ENCODE measurements at places on chromosomes 5 and 9. TPM values are rescaled to one million over a fixed set of nuclear protein-coding genes. Genes with fewer than 3 reads are reported as not detected.

DNA sequence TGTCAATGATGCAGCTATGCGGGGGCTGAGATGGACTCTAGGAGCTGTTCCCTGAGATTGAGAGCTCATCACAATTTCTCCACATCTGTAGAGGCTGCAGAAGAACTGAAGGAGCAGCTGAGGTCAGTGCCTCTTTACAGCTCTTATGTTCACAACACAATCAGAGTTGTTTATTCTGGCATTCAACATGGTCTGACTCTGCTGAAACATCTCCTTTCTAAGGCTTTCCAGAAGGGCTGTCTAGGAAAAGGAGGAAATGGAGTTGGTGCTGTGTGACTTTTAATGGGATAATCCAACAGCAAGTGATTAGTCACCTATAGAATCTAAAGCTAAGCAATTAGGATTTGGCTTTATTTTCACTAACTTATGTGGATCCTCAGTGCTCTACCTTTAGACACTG is 6.0 kb downstream of the POU5F2 start:
- no peak for DNase-seq

- DNase-seq = no peak
Observed at GRCh38 chr9:26856413-26857032, 36.1 kb downstream of the CAAP1 start.

GRCh38 chr9:96222132-96222531 is 79.8 kb downstream of the HSD17B3 start:
- DNase-seq = no peak

- no peak for DNase-seq
Observed at GRCh38 chr5:167940911-167941310, 350.5 kb upstream of the WWC1 start.

DNA sequence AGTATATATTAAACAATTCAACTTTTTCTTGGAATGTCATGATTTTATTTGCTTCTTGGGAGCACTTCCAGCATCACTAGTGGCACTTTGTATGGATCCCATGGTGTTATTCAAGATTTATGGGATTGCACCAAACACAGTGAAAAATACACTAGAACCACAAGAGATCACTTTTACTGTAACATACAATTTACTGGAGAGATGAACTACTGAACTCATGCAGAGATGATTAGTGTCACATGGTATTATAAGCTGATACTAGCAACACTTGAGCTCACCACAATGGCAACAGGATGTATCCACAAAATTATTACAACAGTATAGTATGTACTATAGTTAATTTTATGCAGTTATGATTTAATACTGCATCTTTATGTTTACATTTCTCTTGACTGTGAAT is 16.3 kb upstream of the SLC36A2 start:
- DNase-seq = no peak

GRCh38 chr9:78278177-78278777 is 18.6 kb upstream of the PSAT1 start:
- DNase-seq = no peak

DNA sequence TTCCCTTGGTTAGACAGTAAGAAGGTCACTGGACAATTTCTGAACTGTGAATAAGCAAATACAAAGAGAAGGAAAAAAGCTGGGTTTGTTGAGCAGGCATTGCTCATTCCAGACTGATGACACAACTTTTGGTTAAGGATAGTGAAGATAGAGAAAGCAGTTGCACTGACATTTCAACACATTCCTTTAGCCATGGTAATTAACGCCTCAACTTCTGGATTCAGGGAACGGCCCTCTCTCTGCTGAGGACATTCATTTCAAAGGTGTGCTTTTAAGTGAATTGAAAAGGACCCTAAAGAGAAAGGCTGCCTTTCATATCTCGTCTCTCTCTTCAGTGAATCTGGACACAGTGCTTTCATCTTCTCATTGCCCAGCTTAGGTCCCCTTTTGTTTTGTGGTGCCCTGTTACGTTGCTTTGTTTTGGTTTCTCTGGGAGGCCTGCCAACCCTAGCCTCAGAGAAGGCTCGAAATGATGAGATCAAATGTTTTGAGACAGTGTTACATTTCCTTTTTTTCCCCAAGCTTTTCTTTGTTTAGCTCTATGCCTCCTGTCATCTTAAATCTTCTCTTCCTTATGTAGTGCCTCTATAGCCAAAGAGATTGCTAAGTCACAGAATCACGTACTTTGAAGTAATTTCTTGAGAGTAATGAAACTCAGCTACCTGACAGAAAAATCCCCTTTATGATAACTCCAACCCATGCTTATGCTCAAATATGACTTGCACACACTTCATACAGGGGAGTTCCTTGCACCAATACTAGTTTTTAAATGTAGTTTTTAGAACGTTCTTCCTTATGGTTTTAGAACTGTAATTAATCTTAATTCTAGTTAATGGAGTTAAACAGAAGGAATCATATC is 94.4 kb upstream of the IFNE start:
- DNase-seq = no peak

GRCh38 chr5:137142346-137142745 is 356.8 kb downstream of the SPOCK1 start:
- DNase-seq = no peak

DNA sequence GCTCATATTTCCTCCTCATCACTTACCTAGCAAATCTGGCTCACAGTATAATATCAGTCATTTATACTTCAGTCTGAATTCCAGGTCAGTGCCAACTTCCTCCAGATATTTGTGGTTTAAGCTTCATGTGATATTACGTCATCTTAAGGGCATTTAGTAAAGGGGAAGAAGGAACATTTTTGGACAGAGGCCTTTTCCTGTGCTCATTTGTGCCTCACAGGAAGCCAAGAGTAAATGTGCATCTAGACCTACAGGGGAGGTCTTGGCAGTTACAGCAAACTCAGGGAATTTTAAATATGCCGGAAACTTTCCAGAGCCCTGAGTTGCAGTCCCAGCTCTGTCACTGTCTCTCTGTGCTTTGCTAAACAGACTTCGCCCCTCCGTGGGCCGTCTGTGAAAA is 12.3 kb upstream of the KCNIP1 start:
- peak; percentile 62 for DNase-seq

DNA sequence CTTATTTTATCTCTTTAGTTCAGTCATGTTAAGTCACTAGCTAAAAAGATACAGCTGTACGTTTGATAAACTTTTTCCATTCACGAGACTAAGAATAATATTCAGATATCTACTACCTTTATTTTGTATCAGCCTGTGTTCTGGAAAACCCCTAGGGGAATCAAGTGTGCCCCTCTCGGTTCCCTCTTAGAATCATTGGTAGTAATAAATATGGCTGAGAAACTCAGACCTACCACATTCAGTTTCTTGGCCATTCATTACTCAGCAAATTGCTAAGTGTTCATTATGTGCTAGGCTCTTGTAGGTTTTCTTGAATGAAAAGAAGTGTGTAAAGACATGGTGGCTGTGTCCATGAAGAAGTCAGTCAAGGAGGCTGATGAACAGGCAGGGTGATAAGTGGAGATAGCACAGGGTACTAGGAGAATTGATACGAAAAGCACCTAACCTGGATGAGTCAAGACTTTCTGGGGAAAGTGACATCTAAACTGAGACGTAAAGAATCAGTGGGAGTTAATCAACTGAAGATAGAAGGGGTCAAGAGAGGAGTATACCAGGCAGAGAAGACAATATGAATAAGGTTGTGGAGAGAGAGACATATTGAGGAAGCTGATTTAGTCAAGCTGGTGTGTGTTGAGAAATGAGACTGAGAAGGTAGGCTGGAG is 86.2 kb downstream of the CSNK1G3 start:
- no peak for DNase-seq

DNA sequence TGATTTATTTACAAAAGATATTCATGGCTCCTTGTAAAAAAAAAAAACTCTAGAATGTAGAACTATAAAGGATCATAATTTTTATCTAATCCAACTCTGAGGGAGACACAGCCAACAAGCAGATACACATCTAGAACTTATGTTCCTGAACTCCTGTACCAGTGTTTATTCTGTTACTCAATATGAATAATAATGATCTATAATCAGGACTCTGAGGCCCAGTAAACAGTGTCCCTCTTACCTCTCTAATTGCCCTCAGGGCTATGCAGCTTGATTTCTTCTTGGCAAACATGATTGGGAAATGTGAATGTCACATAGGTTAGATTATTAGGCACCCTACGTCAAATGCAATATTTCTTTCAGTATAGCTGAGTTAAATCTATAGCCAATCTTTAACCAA is 391.6 kb upstream of the RPS23 start:
- DNase-seq = no peak

DNA sequence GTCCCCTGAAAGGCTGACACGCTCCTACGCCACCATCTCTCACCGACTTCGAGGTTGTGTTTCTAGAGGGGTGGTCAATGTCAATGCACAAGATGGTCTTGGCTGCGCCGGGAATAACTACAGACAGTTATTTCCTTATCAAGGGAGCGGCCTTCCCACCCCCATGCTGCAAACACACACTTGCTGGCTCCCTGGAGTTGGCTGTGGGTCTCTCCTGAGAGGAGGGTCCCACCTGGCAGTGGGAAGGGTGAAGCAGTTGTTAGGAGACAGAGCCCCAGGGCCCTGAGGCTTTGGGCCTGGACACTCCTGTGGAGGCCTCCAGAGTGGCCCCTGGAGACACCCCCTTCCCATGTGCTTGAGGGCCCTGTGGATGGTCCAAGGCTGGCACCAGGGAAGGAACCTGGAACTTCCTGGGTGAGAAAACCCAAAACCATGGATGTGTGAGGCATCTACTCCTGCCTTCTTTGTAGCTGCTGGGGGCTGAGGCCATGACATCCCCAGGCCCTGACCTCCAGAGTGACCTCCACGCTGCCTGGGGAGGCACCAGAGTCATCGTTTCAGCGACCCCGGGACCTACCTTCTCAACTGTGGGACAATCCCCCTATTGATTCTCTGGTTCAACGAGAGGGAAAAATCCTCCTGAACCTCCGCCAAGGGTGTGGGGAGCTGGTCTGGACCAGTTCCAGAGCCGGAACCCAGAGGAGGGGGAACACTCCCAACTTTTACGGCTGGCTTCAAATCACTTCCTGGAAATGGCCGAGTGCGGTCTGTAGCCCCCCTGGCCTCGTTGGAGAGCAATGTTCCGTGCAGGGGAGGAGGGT is 101.1 kb upstream of the COL5A1 start:
- DNase-seq = no peak

GRCh38 chr5:106822851-106823250 is 847.9 kb downstream of the EFNA5 start:
- no peak for DNase-seq

DNA sequence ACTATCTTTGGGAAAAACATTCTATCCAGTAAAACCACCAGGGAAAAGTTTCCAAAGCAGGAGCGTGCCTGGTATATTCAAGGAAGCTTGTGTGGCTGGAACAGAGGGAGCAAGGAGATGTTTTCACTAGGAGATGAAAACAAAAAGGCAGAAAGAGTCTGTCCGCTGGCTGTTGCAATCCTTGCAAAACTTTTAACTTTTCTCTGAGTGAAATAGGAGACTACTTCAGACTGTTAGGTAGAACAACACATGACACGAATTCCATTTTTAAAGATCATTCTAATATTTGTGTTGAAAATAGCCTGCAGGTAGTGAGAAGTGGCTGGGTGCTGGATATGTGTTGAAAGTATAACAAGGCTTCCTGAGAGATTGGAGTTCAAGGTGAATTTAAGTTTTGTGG is 69.5 kb downstream of the PRR16 start:
- no peak for DNase-seq

GRCh38 chr5:18944771-18945170 is 1043.2 kb downstream of the CDH18 start:
- DNase-seq = no peak

DNA sequence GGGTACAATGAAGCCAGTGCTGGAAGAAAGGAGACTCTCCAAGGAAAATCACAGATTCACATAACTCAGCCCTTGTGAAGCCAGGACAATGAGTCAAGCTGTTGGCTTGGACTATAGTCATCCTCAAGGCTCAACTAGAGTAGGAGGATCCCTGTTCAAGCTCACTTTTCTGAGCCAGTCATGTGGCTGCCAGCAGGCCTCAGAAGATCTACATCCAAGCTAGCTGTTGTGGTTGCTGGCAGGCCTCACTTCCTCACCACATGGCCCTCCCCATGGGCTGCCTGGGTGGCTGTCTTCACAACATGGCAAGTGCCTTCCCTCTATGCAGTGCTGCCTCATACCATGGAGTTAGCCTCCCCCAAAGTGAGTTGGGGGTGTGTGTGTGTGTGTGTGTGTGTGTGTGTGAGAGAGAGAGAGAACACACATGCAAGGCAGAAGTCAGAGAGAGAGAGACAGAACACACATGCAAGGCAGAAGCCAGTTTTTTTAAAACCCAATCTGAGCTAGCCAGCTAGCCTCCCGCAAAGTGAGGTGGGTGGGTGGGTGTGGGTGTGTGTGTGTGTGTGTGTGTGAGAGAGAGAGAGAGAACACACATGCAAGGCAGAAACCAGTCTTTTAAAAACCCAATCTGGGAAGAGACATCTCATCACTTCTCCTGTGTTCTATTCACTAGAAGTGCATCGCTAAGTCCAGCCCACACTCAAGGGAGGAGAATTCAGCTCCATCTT is 17.1 kb downstream of the SCAI start:
- DNase-seq = peak; percentile 86

DNA sequence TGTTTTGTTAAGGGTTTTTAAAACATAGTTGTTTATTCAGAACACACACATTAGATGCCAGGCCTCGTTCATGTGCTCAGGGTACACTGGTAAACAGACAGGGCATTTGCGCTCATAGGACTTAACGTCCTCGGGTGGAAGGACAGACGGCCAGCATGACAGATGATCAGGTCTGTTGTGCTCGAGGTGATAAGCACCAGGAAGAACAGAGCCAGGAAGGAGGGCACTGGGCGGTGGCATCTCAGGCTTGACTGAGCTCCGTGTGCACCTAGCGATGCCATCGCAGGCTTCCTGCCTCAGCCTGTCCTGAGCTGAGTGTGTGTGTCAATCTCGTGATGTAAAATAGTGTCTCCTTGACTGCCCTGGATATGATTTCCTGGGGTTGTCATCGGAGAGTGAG is 96.5 kb downstream of the EHMT1 start:
- no peak for DNase-seq

DNA sequence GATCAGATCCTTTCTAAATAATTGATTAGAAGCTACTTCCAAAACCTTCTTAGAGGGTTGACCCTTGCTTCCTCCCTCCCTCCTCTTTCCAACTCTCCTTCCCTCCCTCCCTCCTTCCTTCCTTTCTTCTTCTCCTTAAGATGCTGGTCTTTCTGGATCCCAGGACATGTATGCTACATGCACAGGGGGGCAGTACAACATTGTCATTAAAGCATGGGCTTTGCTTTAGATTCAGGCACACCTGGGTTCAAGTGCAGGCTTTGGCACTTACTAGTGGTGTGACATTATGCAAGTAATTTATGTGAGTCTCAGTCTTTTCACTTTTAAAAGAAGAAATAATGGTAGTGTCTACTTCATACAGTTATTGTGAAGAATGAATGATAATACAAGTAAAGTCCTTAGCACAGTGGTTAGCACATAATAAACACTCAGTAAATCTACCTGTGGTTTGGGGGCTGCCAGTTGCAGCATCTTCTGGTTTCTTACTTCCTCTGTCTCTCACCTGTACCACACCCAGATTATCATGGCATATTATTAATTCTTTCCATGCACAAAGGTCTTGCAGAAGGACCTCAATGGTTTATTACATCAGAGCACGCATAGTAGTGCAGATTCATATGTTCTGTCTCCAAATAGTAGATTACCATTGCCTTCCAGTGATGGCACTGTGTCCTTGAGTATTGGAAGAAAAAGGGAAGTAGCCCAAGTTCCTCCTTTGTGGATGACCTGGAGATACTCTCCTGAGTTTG is 154.1 kb downstream of the ARHGAP26 start:
- no peak for DNase-seq

The CDO1 gene
- polyA plus RNA-seq = 15.4 TPM

The RCL1 gene
- polyA plus RNA-seq = 17.4 TPM

The LMX1B gene
- 0.28 TPM for polyA plus RNA-seq

The SPATA31A3 gene
- not detected for polyA plus RNA-seq

The GRXCR2 gene
- polyA plus RNA-seq = not detected

The CDH18 gene
- polyA plus RNA-seq = 7.8 TPM

The CCL27 gene
- polyA plus RNA-seq = 0.67 TPM

The LPCAT1 gene
- polyA plus RNA-seq = 30.6 TPM

The RNF208 gene
- 4.2 TPM for polyA plus RNA-seq

The DCTN4 gene
- polyA plus RNA-seq = 42.7 TPM
